T-helper 2 cell treated with Interferon-gamma antibody and Interleukin-4, amounts not matched to agents 100 ng/mL and 5 ng/mL, for 36 hours (primary cell): ENCODE measurements at places on chromosomes 2 and 18. TPM values are rescaled to one million over a fixed set of nuclear protein-coding genes. Genes with fewer than 3 reads are reported as not detected.

MROH2A gene
- not detected in 2 replicates for total RNA-seq

TWIST2 gene
- not detected in 2 replicates for total RNA-seq

TMEM37 gene
- not detected in 2 replicates for total RNA-seq

BOK gene
- 0.05 TPM in 1 of 2 replicates, not detected in the other for total RNA-seq

TXNDC2 gene
- total RNA-seq, result not detected in 2 replicates

SOX11 gene
- total RNA-seq, result not detected in 2 replicates

KLHL29 gene
- total RNA-seq, result 2.2 TPM in 2 replicates

MEP1B gene
- 0.07 and 0.11 TPM in 2 replicates for total RNA-seq

LINC00305 gene
- not detected in 2 replicates for total RNA-seq

INPP5D gene
- total RNA-seq, result 122 and 129 TPM in 2 replicates

LRRTM4 gene
- total RNA-seq, result not detected in 2 replicates
